ENCODE measurements at places on chromosomes 7 and 10.

GRCh38 chr7:28245123-28245878, 64.7 kb upstream of the JAZF1 start:
- DNase-seq, result peak; percentile 48

GRCh38 chr7:74252893-74253292, 1.3 kb downstream of the RFC2 start:
- no peak for DNase-seq

DNA sequence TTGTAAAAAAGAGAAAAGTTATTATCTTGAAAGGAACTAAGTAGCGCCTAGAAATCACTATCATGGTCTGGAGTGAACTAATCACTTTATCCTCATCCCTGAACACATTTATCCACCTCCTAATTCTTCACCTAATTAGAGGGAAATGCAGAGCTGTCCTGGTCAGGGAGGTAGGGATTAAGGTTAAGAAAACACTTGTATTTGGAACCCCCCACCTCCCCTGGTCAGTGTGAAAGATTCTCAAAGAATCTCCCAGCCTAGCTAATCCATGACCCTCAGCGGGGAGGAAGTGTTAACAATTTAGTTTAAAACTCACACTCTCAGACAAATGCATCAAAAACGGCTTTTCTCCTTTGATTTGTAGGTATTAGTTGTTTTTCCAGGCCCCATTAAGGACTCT, 83.8 kb downstream of the FAM204A start:
- no peak for DNase-seq

DNA sequence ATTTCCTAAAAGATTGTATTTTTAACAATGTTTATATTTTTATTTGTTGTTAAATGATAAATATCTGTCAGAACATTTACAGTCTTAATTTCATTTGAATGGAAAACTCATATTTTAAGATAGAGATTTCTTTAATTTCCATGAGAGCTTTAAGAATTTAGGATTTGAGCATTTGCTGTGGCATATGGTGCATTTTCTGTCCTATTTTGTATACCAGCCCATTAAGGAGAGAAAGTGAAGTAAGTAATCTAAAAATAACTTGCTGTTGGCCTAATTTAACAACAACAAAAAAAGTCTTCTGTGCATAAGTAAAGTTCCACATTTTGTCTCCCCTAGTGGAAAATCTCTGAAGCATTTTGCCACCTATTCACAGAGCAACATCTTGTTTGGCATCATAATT, 190.9 kb upstream of the PPP1R3A start:
- DNase-seq, result no peak

DNA sequence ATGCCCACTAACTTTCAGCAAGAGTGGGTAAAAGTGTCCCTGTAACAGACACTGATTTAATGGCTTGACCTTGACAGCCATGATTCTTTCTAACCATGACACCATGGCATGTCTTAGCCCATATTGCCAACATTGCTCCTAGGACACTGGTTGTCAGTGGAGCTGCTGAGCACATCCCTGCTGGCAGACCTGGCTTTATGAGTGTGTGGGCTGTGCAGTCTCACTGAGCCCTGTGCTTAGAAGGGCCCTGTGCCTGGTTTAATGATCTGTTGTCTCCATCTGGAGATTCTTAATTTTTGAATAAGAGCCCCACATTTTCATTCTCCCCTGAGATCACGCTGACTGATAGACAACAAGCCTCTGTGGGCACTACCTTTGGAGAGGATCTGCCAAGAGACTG, 243.1 kb upstream of the KIAA1217 start:
- no peak for DNase-seq

DNA sequence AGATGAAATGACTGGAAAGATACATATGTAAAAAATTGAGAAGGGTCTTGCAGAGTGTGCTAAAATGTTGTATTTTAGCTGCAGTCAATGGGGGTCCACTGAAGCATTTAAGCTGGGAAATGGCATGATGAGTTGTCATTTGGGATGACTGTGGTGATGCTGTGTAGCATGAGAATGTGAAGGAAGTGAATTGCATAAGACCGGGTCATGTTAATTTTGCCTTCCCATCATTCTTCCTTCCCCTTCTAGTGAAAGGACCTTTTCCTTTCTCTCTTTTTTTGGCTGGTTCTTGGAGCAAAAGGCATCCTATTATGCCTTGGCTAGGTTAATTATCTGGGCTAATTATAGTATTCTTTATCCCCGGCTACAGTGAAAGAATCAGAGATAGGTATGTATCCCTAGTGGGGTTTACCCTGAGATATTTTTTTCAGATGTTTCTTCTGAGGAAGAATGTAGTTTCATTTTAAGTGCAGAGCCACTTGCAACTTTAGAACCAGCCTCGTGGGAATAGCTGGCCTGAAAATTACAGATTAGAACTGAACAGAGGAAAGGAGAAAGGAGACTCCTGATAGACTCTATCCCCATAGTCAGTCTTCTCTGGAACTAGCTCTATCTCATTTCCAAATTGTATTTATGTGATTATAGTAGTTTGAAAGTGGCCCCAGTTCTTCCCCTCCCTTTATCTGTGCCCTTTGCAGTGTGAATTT, 93.6 kb downstream of the HGF start:
- DNase-seq, result no peak

DNA sequence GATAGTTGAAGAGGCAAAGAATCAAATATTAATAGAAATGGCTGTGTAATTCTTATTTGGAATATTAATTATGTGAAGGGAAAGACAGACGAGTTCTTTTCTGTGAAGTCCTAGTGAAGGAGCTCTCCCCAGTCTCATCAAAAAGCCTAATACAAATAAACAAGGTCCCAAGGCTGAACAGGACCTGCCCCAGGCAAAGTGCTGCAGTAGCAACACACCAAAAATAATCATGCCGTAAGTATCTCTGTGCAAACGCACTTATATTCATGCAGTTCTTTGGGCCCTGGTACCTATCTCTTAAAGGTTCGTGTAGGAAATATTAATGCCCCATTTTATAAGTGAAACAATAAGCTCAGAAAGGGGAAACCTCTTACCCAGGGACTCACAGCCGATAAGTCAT, 12.2 kb upstream of the CHST15 start:
- no peak for DNase-seq

DNA sequence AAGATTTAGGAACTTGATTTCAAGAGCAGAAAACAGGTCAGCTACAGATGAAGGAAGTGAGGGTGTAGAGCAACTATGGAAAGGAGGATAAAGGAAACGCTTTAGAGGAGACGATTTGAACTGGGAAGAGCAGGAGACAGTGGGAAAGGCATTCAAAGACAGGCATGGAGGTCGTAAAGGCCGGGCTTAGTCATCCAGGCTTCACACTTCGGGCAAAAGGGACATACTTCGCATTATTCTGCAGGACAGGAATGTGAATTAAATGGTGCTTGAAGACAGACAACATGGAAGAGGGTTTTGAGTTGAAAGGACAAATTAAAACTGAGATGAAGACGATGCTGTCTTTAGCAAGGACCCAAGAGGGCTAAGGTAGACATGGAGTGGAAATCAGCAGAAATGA, 8.1 kb downstream of the FAM171A1 start:
- no peak for DNase-seq

DNA sequence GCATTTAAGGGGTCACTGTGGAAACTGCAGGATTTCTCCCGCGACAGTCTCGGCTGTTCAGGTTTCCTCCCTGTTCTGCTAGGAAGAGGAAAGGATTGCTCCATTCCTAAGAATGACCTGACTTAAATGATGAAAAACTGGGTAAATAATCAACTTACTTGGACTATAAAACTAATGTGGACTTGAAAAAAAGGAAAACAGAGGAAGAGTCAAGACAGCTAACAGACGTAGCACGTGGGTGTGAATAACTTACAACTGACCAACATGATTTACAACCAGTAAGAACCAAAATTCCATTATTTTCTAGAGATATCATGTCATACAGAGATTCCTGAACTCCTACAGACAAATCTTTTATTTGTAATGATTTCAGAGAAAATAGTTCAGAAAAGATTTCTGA, 93.8 kb downstream of the ADAM12 start:
- no peak for DNase-seq

DNA sequence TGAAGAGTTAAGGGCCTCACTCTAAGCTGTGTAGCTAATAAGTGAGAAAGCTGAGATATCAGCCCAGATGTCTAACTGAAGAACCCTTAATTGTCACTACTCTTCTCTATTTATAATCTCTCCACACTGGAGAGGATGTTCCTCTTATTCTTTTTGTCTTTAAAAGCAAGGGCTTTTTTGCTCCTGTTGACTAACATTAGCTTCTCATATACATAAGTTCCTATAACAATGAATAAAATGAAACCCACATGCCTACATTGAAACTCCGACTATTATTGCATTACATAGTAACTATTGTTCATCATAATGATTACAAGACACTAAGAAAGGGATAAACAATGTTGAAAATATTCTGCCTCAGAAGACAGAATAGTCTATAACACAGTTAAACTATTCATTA, 67.1 kb downstream of the GNAT3 start:
- DNase-seq, result no peak

DNA sequence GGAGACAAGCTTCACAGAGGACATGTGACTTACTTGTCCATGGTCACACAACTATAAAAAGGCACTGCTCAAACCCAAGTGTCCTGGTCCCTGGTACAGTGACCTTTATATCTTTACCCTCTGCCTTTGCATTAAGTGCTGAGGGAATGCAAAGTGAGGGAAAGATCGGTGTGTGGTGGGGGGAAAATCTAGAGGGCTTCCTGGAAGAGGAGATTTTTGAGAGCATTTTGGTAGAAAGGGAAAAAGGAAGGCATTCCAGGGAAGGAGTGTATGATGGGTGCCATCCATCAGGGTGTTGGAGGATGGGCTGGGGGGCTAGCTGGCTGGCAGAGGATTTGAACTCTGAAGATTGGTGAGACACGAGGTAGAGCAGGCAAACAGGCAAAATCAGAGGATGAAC, 9.3 kb downstream of the ZNF503 start:
- DNase-seq, result no peak

DNA sequence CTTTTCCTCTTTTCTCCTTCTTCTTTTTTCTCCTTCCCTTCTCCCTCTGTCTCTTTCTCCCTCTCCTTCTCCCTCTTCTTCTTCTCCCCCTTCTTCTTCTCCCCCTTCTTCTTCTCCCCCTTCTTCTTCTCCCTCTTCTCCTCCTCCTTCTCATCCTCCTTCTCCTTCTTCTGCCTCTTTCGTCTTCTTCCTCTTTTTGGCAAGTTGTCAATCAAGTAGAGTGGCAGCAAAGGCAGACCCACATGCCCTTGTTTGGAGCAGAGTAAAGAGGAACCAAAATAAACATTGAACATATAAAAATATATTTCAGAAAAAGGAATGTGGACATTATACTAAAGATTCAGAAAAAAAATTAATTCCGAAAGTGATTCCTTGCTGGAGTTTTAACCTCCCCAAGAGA, 59.6 kb upstream of the ZNF33B start:
- DNase-seq, result no peak

DNA sequence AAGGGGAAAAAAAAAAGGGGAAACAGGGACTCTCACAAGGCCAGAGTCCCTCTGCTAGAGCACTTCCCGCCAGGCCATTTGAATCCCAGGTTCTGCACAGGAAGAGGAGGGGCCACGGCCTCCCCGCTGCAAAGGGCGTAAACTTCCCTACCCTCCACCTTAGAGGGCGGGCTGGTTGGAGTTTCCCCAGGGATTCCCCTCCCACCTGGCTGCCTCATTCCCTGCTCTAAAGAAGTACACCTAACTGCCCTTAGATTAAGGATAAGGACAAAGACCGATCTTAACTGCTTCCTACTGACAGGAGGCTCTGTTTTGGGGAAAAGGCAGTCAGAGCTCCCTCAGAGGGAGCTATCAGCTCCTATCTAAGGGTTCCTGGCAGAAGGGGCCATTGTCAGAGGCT, 102.0 kb upstream of the ARMC3 start:
- DNase-seq, result no peak

- no peak for DNase-seq
These were observed 53.2 kb upstream of the PDK4 start for GRCh38 chr7:95649546-95649945.

DNA sequence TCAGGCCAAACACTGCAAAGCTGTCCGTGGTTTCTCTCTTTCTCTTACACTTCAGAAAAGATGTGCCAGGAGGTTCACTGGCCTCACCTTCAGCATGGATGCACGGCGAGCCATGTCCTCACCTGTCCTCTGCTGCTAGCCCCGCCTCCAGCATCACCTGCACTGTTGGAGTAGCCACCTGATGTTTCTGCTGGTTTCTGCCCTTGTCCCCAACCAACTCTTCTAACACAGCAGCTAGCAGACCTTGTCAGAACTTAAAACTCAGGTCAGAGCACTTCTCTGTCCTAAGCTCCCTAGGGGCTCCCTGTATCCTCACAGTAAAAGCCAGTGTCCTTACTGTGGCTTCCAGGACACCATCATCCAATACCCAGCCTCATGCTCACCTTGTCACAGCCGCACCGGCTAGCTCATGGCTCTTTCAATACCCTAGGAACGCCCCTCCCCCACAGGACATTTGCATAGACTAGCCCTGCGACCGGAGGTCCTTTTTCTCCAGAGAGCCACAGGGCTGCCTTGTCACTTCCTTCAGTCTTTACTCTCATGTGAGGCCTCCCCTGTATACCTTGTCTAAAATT, 15.2 kb downstream of the PALD1 start:
- DNase-seq, result no peak

Measured in LNCaP clone FGC (cell line).